NCI-H187 (cell line): ENCODE measurements at places on chromosomes 3 and 15.

- DNase-seq: no peak
Measured at GRCh38 chr3:14166877-14167603, 11.4 kb downstream of the XPC start.

GRCh38 chr15:47429376-47429775, 287.9 kb upstream of the SEMA6D start:
- DNase-seq: no peak

DNA sequence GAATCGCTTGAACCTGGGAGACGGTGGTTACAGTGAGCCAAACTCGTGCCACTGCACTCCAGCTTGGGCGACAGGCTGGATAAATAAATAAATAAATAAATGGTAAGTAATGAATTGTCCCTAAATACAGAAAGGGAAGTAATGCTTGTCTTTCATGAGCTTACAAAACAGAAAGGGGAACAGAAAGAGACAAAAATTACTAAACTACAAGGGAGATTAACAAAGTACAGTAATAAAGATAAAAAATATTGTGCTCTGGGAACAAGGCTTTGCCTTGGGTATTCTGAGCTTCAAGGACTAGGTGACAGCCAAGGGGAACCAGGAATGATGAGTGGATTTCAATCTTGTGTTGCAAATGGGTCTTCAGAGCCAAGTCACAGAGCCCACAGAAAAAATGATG, 9.2 kb upstream of the HLTF start:
- DNase-seq: no peak

GRCh38 chr3:128568602-128569490, 75.8 kb upstream of the GATA2 start:
- no peak for DNase-seq

GRCh38 chr15:31362886-31363285, 36.3 kb downstream of the KLF13 start:
- no peak for DNase-seq

DNA sequence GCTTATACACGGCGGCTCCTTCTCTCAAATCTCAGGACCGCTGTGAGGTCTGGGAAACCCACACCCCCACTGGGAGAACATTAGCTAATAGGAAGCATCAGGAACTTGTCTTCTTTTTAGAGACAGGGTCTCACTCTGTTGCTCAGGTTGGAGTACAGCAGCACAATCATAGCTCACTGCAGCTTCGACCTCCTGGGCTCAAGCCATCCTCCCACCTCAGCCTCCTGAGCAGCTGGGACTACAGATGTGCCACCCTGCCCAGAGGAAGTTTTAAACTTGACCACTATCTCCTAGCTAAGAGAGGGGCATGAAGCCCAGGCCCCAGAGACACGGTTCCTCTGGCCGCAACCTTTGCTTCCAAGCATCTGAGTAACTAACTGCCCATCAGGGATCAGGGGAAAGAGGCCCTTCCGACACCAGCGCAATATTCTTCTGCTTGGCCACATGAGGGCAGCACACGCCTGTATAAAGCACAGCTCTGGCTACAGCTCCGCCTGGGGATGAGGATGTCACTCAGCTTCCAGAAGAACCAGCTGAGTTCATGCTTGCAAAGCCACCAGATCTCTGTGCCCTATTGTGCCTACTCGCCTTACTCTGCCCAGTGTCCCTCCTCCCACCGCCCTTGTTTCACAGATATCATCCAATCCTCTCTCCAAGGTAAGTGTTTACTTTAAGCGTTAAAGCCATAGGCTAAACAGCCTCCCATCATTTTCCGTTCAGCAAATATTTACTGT, 57.6 kb upstream of the SLC6A11 start:
- DNase-seq: no peak

DNA sequence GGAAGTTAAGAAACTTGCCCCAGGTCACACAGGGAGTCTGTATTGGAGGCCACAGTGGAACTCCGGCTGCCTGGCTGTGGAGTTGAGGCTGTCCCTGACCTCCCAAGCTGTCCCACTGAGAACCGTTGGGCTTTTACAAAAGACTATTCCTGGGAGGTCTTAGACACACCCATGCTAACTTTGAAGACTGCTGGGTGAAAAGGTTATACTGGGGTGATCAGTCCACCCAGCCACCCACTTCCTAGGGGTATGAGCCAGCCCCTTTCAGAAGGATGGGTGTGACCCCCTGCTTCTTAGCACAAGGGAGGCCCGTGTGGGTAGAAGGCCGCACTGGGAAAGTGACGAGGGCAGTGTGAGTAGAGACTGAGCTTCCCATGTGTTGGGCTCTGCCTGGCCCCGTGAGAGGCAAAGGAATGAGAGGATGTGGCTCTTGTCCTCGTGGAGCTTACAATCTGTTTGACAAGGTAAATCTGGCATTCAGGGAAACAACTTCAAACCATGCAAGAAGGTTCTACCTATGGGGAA, 19.0 kb downstream of the MRAS start:
- DNase-seq: no peak

GRCh38 chr3:117405359-117405758, 695.8 kb downstream of the TUSC7 start:
- no peak for DNase-seq

- DNase-seq: no peak
Measured at GRCh38 chr3:113005611-113006010, 14.8 kb downstream of the GTPBP8 start.

DNA sequence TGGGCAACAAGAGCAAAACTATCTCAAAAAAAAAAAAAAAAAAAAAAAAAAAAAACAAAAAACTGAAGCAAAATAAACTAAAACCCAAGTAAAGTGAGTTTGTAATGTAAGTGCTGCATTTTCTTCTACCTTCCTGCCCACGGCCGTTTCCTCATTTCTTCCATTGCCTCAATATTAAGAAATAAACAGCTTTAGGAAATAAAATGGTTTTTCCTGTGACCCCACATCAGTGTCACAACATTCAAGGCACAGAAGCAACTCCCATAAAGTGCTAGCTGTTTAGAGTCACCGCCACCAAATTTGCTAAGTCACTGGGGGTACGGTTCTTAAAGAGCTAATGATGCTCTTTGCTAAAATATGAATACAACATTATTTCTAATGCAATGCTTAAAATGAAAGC, 3.3 kb downstream of the PKM start:
- no peak for DNase-seq

- DNase-seq: peak; percentile 14
Measured at GRCh38 chr15:99014803-99015697, 7.5 kb upstream of the PGPEP1L start.

- peak; percentile 36 for DNase-seq
Measured at GRCh38 chr15:78149805-78150751, 916 bp downstream of the IDH3A start.

DNA sequence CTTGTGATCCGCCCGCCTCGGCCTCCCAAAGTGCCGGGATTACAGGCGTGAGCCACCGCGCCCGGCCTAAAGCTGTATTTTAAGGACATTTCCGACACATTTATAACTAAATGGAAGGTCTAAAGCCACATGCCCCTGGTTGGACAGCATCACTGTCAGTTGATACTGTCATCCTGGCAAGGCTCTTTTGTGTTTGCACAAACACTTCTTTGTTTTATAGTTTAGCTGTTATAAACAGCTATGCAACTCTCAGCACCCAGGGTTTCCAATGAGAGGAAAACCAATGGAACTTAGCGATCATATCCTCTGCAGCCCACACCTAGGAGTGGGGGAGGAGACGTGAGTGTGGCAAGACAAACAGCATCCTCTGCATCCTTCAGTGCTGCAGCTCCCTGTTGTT, 19.7 kb downstream of the NIPA1 start:
- no peak for DNase-seq

DNA sequence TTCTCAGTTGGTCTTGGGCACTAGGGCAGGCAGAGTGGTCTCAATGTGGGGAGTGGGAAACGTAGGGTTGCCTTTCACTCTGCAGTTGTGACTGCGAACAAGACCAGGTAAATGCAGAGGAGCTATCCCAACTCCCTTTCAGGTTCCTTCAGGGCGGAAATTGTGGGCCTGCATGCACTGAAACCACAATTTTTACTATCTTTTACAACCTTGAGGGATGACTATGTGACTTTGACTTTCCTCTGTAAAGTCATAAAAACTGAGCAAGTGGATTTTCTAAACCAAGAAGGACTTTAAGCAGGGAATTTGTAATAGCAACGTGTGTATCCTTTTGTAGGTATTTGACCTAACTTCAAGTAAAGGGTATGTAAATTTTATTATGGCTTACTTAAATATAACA, 171.4 kb upstream of the CADPS start:
- no peak for DNase-seq

GRCh38 chr15:63805993-63806980, 27.5 kb downstream of the HERC1 start:
- DNase-seq: no peak

DNA sequence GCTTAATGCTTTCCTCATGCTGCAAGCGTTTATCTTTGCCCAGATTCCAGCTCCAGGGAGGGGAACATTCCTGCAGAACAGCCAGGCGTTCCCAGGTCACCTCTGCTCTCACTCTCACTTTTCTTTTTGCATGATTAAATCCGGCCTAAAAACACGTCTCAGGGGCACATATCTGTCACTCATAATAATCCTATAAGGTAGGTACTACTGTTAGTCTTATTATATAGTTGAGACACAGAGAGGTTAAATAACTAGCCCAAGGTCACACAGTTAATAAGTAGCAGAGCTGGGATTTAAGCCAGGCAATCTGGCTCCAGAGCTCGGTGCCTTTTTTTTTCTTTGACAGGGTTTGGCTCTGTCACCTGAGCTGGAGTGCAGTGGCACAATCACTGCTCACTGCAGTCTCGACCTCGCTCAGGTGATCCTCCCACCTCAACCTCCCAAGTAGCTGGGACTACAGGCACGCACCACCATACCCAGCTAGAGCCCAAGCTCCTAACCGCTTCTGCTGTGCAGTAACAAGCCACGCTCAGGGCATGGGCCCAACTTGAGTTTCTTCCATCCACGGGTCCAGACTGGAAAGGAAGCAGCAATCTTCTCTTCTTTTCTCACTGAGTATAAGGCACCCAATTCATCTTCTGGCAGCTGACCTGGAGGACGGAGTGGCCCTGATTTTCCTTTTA, 96.5 kb downstream of the LIPC start:
- no peak for DNase-seq

DNA sequence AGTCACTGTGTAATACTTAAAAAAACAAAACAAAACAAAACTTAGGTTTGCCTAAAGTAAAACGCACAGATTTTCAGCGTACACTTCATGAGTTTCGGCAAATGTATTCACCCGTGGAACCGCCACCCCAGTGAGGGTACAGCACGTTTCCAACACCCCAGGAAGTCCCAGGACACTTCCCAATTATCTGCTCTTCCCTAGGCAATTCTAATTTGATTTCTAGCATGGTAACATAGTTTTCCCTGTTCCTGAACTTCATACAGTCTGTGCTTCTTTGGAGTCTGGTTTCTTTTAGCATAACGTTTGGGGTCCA, 497 bp upstream of the CLASP2 start:
- DNase-seq: no peak

DNA sequence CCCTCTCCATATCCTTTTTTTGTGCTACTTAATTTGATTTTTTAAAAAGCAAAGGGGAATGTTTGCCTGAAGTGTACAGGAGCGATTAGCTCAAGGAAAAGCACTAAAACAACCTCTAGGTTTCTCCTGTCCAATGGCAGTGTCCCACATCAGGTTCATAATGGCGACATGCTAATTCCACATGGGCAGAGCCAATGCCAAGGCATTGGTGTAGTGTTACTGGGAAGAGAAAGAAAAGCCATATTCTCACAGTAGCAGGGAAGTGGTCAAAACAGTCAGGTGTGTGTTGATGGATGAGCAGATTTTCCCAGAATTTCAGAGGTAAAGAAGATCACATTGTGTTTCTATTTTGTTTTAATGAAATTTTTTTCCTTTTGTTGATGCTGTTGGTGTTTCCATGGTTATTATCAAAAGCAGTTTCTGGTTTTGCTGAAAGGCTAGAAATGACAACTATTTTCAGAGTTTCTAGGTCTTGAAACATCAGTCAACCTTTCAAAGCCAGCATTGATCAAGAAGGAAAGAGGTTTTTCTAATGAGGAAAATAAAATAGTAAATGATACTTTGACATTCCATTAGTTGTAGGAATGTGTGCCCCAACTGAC, 65.2 kb downstream of the FNDC3B start:
- DNase-seq: peak; percentile 6

GRCh38 chr3:148147903-148148302, 549.8 kb upstream of the AGTR1 start:
- DNase-seq: no peak

DNA sequence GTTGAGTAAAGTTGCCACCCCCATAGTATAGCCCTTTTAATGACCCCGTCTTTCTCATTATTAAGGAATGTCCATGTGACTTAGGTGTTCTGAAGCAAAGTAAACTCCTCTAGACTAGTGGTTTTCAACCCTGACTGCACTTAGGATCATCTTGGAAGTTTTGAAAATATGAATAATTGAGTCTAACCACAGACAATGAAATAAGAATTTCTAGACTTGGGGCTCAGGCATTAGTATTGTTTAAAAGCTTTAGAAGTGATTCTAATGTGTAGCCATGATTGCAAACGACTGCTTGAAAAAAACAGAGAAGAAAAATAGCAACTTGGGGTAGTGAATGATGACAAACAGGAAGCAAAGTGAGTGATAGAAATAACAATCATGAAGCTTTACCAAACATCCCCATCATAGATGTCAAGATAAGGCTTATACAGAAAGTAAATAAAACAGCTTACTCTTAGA, 35.0 kb downstream of the ALCAM start:
- no peak for DNase-seq

GRCh38 chr3:101853982-101854381, 4.7 kb downstream of the NFKBIZ start:
- DNase-seq: no peak

DNA sequence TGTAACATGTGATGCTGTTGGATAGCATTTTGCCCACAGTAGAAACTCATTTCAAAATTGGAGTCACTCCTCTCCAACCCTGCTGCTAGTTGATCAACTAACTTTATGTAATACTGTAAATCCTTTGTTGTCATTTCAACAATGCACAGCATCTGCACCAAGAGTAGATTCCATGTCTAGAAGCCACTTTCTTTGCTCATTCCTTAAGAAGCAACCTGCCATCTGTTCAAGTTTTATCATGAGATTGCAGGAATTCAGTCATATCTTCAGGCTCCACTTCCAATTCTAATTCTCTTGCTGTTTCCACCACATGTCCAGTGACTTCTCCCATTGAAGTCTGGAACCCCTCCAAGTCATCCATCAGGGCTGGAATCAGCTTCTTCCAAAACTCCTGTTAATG, 42.9 kb downstream of the AKAP13 start:
- DNase-seq: no peak

- DNase-seq: no peak
Measured at GRCh38 chr3:78858910-78859309, 908.9 kb downstream of the ROBO1 start.

DNA sequence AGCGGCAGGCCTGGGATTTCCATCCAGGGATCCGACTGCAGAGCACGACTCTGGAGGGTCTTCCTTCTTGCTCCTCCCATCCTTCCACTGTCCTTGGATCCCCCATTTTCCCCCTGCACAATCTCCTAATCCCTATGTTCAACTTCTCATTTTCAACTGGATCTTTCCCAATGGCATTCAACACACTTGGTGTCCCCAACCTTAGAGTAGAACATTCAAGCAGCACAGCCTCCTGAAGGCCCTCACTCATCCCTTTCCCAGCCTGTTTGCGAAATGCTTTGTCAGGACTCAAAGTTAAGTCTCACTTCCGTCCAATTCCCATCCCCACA, 32.3 kb downstream of the RPN1 start:
- DNase-seq: no peak

- DNase-seq: no peak
Measured at GRCh38 chr3:59064276-59064675, 14.5 kb upstream of the CFAP20DC start.

- no peak for DNase-seq
Measured at GRCh38 chr3:126448136-126448892, 27.4 kb downstream of the ZXDC start.

- DNase-seq: no peak
Measured at GRCh38 chr3:69033470-69033869, 18.7 kb downstream of the TMF1 start.
